ENCODE measurements at places on chromosomes 4 and X.

- DNase-seq, result no peak
Measured at GRCh38 chr4:154781126-154781982, at the start of gene RBM46. Gene RBM46, plus strand, starts transcription at chr4:154781272. Its CDS starts 15,481 bp downstream, at chr4:154796753.

DNA sequence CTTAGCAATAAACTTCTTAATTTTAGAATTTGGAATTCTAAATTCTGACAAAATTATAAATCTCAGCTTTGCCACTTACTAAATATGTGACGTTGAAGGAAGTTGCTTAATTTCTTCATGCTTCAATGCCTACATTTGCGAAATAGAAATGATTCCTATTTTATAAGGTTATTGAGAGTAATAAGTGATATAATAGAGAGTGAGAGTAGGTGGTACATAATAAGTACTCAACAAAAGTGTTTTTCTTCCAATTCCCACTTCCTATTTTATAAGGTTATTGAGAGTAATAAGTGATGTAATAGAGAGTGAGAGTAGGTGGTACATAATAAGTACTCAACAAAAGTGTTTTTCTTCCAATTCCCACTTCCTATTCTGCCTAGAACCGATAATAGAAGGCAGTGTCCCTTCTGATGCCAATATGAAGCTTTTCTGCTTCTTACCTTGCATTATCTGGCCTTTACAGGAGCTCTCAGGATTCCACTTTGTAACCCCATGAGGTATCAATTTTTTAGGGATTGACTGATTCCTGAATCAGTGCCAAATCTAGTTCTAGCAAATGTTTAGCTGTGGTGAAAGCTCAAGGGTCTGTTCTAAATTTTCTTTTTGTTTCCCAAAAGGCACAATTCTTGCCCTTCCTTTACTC is 31.4 kb downstream of the VSIG4 start:
- no peak for DNase-seq

DNA sequence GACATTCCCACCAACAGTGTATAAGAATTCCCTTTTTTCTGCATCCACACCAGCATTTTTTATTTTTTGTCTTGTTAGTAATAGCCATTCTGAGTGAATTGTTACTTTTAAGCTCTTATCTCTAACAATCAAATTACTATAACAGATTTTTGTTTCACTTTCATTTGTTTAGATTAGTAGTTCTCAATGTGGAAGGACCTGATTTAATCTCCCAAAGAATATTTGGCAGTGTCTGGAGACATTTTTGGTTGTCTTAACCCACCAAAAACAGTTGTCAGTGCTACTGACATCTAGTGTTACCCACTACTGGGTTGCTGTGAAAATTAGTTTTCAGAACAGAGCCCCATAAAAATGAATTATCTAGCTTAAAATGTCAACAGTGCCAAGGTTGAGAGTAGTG is 37.9 kb downstream of the RUFY3 start:
- no peak for DNase-seq

- no peak for DNase-seq
Measured at GRCh38 chr4:85717351-85717750, 242.4 kb downstream of the ARHGAP24 start.

DNA sequence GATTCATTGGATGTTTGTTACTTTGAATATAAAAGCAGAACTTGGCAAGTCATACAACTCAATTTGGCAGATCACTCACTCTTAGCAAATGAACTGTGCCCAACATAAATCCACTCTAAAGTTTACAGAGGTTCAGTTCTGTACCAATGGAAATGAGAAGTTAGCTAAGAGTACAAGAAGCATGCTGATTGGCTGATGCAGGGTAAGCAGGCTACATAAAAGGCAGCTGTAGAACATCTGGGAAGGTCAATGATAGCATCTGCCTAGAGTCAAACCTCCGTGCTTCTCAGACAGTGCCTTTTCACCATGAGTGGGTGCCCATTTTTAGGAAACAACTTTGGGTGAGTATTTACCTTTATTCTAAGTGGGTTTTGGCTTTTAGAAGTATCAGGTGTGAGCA is at the start of gene TDO2:
Gene TDO2 (plus strand): TSS at position 244 of the 400 bp plus-strand sequence. CDS start 63 bp downstream, at position 307.
- DNase-seq, result no peak

- DNase-seq, result no peak
Measured at GRCh38 chr4:140293979-140294378, 79.5 kb upstream of the SCOC start.

DNA sequence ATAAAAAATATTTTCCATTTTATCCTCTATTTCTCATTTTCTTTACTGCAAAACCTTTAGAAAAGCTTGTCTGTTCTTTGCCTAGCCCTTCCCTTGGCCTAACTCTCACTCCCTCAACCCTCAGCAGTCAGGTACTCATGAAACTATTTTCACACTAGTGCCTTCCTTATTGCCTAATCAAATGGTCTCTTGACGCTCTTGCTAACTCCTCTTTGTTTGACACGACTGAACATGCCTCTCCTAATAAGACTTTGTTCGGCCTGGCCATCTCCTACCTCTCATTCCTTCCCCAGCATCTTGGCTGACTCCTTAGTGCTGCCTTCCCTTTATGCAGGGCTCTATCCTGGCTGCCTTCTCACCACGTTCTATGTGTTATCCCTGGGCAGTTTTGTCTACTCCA is 11.1 kb upstream of the LRAT start:
- no peak for DNase-seq

GRCh38 chr4:148420397-148420796 is 21.8 kb downstream of the NR3C2 start:
- no peak for DNase-seq

DNA sequence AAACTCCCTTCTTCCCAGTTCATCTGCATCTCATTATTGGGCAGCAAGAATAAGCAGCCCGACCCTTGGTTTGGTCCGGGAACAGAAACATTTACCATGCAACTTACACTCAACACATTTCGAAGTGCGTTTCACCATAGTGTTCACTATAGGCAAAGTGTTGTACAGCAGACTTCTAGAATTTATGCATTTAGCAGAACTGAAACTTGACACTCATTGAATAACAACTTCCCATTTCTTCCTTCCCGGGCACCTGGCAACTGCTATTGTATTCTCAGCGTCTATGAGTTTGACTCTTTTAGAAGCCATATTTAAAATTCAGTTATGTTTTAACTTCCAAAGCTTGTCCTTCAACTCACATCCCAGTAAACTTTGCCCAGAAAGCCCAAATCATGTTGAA is 840.6 kb downstream of the NLGN4X start:
- no peak for DNase-seq

DNA sequence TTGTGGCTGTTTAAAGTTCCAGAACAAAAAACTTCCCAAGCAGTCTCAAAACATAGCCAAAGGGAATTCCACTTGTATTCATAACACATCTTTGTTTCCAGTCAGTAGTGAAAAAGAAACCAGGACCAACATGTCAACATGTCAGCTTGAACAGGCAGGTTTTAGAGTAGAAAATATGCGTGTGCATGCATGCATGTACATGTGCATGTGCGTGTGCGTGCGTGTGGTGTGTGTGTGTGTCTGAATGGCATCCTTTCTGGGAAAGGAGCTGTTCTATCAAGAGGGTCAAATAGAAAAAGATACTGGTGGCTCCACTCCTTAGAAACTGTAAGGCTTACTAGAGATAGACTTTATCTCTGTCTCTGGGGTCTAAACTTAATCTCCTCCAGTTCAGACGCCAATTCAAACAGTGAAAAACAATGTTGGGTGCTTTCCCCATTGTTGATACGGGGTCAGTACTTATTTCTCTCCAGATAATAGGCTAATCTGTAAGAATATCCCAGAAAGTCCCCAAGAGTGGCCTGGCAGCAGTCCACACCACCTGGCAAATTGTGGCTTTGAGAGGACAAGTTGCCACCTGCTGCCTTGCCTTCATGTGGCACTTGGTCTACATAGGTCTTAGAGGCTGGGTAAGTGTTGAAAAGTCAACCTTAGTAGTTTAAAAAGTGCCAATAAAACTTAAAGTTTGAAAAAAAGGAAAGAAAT is 110.4 kb downstream of the SCD5 start:
- DNase-seq, result no peak

GRCh38 chrX:6024204-6024603 is 204.5 kb downstream of the NLGN4X start:
- no peak for DNase-seq

GRCh38 chr4:128635141-128635954 is 174.2 kb upstream of the JADE1 start:
- DNase-seq, result no peak

DNA sequence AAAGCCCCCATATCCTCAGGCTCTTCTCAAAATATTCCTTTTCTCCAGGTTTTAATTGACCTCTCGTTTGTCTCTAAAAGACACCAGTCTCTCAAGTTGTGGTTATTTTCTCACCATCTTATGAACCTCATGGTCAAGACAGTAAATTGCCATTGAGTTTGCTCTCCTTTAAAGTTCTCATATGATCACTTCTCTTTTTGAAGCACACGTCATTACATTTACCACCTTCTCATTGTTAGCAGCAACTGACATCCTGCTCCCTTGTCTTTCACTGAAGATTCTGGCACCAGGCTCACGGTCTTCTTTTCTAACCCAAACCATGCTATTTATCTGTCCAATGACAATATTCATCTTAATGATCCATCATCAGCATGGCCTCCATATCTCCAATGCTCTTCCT is 324.2 kb downstream of the TMA16 start:
- DNase-seq, result no peak

DNA sequence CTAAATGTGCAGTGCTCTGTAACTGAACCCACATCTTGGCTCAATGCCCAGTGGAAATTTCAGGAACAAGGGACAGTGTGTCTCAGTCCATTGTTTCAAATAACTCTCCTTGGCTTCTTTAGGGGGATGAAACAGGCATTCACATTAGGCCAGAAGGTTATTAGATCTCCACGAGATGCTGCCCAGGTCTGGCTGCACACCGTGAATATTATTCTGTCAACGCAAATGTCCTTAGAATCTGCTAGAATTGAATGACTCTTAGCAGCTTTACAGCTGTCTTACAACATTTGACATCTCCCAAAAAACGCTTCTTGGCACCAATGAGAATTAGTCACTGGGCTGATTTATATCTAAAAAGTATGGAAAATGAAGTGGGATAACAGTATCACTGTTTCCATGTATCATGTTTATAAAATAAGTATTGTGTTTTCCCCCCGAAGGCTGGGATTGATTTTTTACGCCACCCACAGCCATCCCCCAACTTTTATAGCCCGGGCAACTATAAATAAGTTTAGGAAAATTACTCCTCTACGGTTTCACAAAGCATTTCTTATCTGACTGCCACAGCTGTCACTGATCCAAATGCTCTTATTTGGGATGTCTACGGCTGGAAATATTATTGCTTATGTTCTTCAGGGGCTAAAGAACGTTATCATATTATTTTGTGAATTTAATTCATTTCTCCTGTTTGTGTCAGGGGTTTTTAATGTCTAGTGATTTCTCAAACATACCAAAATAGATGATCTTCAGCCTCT is 559.7 kb upstream of the FAT1 start:
- DNase-seq, result no peak

DNA sequence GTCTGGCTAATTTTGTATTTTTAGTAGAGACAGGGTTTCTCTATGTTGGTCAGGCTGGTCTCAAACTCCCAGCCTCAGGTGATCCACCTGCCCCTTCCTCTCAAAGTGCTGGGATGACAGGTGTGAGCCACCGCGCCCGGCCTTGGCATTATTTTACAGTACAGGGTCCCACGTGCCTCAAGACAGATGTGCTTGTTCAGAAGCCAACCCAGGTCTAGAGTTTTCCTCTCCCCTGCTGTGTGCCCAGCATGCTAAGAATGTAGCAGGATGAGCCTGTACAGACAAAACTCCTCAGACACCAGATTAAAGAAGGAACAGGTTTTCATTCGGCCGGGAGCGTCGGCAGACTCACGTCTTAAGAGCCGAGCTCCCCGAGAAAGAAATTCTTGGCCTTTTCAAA is 42.2 kb downstream of the CRLF2 start:
- no peak for DNase-seq

DNA sequence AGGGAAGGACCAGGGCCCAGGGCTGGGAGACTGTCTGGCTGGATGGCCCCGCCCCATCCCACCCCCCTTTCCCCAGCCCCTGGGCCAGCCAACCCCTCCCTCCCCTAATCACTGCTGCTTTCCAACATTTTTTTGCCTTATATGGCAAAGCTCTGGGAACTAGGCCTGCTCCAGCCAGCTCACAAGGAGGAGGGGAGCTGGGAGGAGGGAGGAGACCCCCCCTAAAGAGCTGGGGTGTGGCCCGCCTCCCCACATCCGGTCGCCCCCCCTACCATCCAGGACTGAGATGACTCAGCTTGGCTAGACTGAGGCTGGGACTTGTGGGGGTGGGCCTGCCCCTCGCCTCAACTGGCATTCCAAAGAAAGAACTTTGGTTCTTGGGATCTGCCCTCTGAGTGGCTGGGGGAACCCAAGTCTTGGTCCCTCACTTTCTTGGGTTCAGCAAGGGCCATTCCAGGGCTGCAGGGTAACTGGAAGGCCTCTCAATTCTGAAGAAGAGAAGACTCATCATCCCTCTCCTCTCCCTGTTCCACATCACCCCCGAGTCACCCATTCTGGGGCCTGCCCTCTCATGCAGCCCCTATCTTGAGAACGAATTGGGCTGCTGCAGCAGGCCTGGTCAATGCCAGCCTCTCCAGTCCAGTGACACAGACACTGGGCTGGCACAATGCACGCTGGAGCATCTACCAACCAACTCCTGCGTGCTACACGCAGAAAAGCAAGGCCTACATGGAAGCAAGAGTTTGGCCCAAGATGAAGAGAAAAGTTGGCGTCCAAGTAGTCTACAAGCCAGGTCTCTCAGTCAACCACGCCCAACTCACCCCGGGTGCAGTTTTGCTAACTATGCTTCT is 4.8 kb downstream of the FLNA start:
- no peak for DNase-seq

DNA sequence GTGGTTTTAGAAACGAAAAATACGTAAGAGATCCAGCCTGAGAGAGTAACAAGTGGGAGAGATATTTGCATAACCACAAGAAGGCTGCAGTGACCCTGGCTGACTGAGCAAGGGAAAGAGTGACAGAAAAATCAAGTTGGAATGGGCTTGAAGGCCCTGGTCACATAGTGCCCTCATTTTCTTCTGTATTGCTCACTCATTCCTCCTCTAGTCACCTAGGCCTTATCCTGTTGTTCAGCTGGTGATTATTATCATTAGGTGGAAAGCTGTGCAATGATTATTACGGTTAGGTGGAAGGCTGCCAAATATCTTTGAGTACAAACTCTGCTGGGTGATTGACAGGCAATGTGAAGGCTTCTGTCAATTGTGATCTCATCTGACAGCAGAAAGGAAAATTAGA is 2384.1 kb downstream of the PCDH7 start:
- DNase-seq, result no peak

DNA sequence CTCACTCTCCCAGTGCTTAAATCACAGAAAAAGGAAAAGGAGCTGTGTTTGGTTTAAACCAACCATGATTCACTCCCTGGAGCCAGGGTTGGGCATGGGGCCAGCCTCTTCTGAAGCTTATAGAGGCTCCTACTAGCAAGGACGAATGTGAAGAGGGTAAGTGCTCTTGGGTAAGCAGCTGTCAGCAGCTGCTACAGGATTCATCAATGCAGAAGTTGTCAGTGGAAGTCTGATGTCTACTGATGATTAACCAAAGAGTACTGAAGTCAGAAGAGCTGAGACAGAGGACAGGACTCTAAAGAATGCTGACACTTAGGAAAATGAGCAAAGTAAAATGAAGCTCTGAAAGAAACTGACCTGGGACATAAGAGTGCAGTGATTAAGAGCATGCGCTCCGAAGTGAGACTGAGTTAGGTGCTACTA is 32.7 kb upstream of the JADE1 start:
- DNase-seq, result no peak
